ENCODE measurements at places on chromosomes 1 and 21.
A peak's percentile ranks its signal among the peaks of the same experiment; 100 is the strongest.

DNA sequence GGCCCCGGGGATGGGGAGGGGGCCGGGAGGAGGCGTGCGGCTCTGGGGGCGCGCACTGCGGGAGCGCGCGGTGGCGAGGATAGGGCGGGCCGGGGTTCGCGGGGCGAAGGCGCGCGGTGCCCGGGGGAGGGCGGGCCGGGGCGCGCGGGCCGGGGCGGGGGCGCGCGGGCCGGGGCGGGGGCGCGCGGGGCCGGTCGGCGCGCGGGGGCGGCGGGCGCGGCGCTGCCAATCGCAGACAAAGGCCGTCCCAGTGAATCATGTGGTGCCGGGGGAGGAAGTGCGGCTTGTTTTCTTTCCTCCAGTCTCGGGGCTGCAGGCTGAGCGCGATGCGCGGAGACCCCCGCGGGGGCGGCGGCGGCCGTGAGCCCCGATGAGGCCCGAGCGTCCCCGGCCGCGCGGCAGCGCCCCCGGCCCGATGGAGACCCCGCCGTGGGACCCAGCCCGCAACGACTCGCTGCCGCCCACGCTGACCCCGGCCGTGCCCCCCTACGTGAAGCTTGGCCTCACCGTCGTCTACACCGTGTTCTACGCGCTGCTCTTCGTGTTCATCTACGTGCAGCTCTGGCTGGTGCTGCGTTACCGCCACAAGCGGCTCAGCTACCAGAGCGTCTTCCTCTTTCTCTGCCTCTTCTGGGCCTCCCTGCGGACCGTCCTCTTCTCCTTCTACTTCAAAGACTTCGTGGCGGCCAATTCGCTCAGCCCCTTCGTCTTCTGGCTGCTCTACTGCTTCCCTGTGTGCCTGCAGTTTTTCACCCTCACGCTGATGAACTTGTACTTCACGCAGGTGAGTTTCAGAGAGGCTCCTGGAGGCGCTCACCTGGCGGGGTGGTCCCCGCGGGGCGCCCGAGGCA lies at the start of gene GPR137B:
Gene GPR137B, plus strand, starts transcription at position 287 of the 851 bp plus-strand sequence. Its CDS starts 84 bp downstream, at position 371.
- peak; percentile 46 for DNase-seq

DNA sequence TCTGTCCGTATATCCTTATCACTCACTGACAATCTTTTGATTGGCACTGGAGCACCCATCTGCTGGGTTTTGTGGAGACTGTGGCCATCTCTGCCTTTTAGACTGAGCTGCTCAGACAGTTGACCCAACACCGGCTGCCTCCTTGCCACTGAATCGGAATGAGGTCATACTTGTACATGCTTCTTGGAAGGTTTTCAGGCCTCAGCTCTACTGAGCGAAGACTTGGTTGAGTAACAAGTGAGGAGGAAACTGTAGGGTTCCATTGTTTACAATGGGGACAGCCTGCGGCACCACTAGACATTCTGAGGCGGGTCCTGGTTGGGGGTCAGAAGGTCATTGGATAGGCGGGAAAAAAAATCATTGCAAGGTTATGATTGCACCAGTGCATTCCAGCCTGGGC lies 320.3 kb downstream of the KIF26B start:
- no peak for DNase-seq

DNA sequence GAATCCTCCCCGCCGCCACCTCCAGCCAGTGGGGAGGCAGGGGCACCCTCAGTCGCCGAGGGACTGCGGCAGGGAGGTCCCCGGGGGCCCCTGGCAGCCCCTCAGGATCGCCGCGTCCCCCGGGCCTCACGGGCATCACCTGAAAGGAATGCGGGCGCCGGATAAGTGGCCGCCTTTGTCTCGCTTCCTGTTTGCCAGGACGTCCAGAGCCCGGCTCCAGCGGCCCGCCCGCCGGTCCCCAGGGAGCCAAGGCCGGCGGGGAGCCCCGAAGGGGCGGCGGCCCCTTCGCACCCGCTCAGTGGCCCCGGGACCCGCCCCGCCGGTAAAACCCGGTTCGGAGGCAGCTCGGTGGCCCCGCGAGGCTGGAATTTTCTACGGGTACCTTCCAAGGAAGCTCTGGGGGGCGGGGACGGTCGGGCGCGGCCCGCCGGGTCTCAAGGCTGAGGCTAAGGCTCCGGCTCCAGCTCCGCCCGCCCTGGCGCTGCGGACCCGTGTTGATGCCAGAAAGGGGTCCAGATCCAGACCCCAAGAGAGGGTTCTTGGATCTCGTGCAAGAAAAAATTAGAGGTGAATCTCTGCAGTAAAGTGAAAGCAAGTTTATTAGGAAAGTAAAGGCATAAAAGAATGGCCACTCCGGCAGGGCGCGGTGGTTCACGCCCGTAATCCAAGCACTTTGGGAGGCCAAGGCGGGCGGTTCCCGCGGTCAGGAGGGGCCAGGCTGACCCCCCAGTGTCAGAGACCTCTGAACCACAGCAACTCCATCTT lies 12.6 kb downstream of the TINAGL1 start:
- peak; percentile 85 for DNase-seq

DNA sequence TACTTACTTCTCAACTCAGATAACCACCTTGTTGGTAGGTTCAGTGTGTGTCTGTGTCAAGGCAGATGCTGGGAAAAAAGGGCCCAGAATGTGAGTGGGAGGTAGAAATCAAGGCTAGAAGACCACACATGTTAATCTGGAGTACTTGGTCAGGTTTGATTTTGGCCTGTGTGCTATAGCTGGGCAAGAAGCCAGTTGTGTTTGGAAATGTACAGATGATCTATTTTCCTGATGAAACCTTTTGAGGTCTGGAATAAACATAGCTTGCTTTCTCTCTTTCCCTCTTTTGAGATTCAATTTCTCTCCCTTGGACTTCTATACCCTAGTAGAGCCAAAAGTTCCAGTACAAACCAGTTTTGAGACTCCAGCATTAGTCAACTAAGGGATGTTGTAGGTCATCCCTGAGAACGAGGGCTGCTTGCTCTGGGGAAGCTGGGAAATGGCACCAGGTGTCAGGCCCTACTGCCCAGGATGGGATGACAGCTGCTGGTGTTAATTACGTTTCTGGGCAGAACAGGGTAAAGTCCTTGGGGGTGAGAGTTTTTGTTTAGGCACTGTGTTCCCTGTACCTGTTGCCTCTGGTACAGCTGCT lies 15.8 kb downstream of the MAPKAPK2 start:
- no peak for DNase-seq

GRCh38 chr21:33023574-33024200 lies 2.0 kb upstream of the OLIG2 start:
- no peak for DNase-seq

GRCh38 chr1:226738421-226738994 lies 574 bp downstream of the ITPKB start:
- DNase-seq, result peak; percentile 73

DNA sequence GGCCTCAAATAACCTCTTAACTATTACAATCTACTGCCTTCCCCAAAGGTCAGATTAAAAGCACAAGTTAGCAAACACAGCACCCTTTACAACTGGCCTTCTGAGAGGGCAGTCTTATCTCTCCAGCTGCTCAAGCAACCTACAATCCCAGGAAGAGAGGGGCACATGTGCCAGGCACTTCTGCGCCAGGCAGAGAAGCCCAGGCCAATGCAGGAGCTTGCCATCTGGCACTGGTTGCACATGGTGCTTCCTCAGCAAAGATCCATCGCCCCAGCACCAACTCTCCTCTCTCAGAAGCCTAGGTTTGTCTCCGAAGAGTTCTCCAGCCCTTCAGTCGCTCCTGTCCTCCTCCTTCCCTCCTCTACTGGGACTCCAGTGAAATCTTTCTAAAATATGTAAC lies 2.5 kb downstream of the STK40 start:
- no peak for DNase-seq

GRCh38 chr21:25453524-25453923 lies 153.8 kb downstream of the MRPL39 start:
- no peak for DNase-seq
